ENCODE measurements at places on chromosomes 3 and 15.

DNA sequence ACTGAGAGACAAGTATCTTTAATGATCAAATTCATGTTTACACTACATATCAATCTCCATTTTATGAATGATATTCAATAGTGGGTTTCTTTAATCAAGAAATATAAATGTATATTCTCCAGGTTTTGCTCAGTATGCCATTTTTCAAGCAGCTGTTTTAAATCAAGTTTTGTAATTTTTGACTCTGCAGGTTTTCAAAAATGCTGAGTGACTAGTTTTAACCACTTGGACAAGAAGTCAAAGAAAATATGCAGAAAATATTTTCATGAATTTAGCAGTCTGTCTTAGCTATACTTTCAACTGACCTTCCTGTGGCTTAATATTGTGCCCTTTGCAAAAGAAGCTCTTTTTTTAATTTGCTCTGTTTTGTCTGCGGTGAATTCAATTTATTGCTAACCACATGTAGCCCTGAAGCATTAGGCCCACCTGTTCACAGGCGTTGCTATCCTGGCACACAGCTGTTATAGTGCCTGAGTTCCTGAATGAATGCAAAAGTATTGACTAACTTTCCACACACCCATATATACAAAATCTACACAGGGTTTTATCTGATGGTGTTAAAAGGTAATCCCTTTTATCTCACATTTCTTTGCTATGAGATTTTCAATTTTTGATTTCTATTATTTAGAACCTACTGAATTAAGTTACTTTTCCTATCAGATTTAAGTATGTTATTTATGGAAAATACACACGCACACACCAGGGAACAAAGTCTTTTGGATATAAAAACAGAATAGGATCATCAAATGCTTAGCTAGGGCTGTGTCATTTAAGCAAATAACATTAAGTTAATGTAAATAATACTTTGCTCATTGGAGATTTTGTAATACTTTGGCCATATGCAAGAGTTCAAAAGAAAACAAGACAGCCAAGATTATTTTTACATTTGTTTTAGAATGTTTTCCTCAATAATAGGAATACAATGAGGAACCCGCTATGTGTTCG is 1166.1 kb upstream of the GBE1 start:
- DNase-seq = no peak

GRCh38 chr15:65054333-65055200 is 9.4 kb downstream of the SLC51B start:
- DNase-seq = peak; percentile 70

DNA sequence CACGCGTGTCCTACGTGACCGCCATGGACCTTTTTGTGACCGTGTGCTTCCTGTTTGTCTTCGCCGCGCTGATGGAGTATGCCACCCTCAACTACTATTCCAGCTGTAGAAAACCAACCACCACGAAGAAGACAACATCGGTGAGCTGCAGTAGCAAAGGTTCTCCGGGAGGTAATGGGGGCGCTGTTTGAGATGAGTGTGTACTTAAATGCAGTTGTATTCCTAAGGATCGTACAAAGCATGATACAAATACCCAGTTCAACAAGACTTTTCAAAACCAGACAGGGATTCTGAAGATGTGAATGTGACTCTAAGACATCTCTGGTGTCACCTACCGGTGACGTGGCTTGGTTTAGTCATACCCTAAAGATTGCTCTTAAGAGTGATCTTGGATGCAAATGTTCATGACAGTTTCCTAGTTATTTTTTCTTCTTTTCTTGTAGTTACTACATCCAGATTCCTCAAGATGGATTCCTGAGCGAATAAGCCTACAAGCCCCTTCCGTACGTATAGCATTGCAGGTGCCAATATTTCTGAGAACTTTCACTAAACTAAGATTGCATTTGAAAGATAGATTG is 556.6 kb downstream of the GABRG3 start:
- no peak for DNase-seq

- no peak for DNase-seq
Observed at GRCh38 chr3:58560771-58561311, 16.4 kb downstream of the FAM107A start.

DNA sequence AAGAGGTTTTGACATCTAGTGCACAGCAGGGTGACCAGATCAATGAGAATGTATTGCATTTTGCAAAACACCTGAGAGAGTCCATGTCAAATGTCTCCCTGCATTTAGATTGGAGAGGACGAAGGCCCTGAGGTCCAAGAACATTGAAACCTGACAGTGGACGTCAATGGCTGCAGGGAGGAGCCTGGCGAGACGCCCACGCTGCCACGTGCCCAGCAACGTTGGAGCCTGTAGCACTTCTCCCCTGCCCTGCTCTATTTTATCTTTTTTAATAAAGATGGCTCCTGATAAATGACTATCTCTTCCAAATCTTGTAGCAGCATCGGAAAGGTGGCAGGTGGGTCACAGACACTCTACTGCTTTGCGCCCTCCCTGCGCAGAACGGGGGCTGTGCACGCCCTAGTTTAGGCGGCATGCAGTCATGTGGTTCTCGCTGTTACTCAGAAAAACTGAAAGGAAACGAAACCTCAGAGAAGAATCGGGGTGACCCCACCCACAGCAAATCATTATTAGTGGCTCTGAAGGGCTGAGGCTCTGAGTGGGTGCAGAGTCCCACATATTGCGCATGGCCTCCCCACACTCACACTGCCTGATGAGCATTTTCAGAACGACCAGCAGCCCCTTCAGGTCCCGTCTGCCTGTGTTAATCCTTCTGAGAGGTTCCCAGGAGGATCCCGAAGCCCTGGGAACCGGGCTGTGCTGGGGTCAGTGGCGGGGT is 62.5 kb upstream of the TAMM41 start:
- no peak for DNase-seq

DNA sequence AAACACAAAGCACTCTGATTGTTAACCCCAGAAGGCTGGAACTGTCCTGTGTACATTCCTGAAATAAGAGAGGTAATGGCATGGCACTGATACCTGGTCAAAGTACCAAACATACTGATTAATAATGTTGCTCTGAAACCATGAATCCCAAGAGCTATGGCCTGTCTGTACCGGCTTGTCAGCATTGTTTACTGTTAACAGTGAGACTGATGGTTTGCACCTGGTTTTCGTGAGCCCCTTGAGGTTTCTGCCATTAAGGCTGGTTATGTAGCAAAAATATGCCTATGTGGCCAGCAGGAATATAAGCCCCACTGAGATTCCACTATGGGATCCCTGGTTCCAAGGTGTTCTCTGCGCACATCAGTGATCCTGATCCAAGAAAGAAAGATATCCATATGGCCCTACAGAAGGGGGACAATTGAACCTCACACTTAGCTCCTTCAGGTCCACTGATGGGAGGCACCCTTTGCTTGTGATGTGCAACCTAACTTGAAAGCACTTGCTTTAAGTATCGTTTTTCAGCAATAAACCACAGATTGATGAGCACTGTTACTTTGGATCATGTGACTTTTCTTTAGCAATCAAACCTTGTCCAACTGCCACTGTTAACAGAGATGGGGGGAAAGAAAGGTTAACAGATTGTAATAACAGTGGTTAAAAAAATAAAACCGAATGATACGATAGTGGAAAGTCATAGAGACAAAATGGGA is 65.2 kb downstream of the TBL1XR1 start:
- no peak for DNase-seq

DNA sequence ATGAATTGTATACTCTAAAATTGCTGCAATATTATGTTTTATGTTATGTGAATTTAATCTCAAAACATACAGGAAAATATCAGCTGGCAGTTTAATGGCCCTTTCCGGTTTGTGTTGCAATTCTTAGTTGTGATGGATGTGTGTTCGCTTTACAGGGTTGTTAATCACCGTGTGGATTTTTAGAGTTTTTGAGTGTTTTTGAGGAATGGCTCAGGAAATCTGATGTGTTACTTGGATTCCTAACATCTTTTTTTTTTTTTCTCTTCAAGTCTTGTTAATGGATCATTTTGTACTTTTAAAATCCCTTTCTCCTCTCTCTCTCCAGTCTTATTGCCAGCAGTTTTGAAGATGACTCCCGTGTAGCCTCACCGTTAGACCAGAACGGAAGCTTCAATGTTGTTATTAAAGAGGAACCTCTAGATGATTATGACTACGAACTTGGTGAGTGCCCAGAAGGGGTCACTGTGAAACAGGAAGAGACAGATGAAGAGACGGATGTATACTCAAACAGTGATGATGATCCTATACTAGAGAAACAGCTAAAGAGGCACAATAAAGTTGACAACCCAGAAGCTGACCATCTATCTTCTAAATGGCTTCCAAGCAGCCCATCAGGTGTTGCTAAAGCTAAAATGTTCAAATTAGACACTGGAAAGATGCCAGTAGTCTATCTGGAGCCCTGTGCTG is 35.7 kb downstream of the MGA start:
- DNase-seq = peak; percentile 6

GRCh38 chr3:119783883-119784282 is 2.0 kb downstream of the NR1I2 start:
- no peak for DNase-seq

GRCh38 chr3:32975891-32976595 is 24.6 kb downstream of the CCR4 start:
- DNase-seq = no peak

DNA sequence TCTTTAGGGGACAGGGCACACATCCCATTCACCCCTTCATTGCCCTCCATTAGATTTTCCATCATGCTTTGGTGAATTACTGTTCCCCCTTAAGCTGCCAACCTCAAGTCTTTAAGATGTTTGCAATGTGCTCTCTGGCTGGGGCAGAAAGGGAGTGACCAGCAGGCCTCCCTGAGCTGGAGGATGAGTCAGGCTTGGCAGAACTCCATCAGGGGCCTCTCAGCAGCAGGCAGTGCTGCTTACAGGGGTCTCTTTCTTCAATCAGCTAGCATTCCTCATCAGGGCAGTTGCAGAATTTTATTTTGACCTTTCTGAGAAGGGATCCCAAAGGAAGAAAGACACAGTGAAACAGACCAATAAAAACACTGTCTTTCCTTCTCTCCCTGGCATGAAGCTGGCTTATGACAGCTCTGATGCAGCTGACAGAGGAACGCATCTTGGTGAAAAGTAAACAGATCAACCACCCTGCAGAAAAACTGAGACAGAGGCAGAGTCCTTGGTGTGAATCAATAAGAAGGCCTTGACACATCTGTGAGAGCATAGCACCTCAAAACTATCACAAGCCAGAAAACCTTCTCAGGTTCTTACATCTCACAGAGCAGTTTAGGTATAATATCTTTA is 88.7 kb upstream of the MRPL3 start:
- peak; percentile 26 for DNase-seq

GRCh38 chr15:64749167-64749566 is 26.2 kb downstream of the RBPMS2 start:
- DNase-seq = no peak

DNA sequence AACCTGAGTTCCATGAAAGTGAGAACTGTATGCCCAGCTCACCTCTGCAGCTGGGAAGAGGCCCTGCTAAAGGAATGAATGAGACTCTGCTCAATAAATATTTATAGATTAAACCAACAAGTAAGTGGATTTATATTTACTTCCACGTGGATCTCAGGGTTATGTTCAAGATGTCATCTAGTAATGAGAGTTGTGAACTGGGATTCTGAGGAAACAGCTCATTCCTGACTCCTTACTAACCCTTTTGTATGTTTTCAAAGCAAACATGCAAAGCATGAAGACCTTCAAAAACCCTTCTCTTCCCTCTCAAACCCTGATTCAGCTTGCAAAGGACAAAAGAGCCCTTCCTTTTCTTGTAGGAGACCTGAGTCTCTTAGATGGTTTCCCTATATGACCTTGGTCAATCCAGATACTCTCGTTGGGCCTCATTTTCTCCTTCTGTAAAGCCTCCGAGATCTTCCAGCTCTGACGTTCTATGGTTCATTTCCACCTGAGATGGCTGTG is 53.4 kb downstream of the LSM3 start:
- no peak for DNase-seq

DNA sequence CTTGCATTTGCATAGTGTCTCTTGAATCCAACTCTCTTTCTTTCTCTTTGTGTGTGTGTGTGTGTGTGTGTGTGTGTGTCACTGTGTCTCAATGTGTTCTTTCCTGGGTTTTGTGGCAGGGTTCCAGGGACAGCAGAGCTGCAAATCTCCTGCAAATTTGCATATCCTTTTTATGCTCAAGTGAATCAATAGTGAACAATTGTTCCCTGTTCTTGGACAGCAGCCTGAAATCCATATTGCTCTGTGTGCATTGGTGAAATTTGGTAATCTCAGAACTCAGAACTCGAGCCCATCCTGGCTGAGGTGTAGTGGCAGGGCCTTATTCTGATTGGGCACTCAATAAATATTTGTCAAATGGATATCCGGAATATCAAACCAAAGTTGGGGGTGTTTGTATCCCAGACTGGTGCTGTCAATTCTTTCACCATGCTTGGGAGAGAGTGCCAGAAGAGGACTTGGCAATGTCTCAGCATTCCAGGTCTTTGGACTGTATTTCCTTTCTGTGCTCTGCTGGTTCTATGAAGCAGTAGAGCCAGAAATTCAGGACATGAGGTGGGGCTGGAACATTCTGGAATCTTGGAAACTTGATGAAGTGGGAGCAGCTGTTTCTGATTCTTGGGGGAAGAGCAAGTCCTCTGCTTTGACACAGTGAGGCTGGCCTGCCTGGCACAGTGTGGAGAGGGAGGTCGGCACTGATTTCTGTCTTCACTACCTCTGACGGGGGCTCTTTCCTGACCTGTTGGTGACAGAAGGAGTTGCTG is 380.6 kb upstream of the C2CD4B start:
- peak; percentile 69 for DNase-seq

- DNase-seq = no peak
Observed at GRCh38 chr3:77149382-77149781, 109.5 kb downstream of the ROBO2 start.

- peak; percentile 80 for DNase-seq
Observed at GRCh38 chr15:92810418-92811138, 89.5 kb upstream of the CHD2 start.

DNA sequence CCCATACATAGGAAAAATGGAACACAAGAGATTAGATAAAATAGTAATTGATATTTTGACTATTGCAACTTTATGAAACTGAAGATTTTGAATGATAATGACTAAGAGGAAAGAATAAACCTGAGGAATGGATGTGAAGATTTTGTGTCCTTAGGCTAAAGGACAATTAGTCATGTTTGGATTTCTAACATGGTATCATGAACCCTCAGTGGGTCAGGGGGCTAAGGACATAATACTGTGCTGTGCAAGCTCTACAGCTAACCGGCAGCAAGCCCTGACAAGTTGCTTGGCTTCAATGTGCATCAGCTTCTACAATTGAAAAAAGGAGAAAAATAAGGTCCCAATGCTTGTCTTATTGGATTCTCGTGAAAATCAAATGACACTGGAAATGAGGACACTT is 491.0 kb downstream of the MECOM start:
- no peak for DNase-seq

GRCh38 chr3:165206454-165207266 is 10.5 kb upstream of the SLITRK3 start:
- peak; percentile 89 for DNase-seq

GRCh38 chr3:194058189-194058571 is 77.8 kb upstream of the HES1 start:
- DNase-seq = peak; percentile 66

DNA sequence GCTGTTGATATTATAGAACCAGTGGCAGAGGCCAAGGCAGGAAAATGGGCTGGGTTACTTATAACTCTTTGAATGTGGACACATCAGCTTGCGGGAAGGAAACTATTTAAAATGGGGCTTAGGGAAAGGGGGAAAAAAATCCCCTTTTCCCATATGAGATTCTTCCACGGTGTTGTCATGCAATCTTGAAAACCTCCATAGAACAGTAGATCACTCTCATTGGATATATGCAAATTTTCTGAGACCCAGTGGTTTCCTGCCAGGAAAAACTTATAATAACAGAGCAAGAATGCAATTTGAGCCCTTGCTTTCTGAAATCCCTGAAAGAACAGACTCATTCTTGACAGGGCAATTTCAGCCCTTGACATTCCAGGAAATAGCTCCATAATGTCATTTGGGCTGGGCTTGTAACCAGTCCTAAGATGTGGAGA is 31.1 kb downstream of the TMEM212 start:
- DNase-seq = peak; percentile 85

- no peak for DNase-seq
Observed at GRCh38 chr3:188309437-188310269, 155.7 kb downstream of the LPP start.

Measured in hindlimb muscle (tissue), 1 donor.